ENCODE measurements at places on chromosomes 2 and 18.

- DNase-seq, result no peak
Observed at GRCh38 chr18:74714791-74715190, 117.1 kb downstream of the ZNF407 start.

- DNase-seq, result no peak
Observed at GRCh38 chr2:43010438-43011157, 215.8 kb downstream of the ZFP36L2 start.

- DNase-seq, result peak; percentile 41
Observed at GRCh38 chr2:218995972-218996711, 2.9 kb upstream of the CRYBA2 start.

DNA sequence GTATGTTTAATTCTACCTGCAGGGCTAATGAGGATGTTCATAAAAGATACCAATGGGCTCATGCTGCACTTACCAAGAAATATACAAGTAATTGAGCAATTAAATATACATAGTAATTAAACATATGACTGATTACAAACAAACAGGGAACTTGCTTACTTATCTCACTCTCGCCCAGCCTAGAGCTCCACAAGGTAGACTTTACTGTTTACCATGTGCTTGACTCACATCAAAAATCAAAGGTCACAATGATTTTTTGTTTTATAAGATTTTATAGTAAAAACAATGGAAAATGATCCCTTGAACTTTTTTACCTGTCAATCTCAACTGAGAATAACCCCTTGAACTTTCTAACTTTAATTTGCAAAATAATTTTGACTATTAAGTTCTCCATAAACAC, 1395.1 kb downstream of the SUCLG1 start:
- no peak for DNase-seq

DNA sequence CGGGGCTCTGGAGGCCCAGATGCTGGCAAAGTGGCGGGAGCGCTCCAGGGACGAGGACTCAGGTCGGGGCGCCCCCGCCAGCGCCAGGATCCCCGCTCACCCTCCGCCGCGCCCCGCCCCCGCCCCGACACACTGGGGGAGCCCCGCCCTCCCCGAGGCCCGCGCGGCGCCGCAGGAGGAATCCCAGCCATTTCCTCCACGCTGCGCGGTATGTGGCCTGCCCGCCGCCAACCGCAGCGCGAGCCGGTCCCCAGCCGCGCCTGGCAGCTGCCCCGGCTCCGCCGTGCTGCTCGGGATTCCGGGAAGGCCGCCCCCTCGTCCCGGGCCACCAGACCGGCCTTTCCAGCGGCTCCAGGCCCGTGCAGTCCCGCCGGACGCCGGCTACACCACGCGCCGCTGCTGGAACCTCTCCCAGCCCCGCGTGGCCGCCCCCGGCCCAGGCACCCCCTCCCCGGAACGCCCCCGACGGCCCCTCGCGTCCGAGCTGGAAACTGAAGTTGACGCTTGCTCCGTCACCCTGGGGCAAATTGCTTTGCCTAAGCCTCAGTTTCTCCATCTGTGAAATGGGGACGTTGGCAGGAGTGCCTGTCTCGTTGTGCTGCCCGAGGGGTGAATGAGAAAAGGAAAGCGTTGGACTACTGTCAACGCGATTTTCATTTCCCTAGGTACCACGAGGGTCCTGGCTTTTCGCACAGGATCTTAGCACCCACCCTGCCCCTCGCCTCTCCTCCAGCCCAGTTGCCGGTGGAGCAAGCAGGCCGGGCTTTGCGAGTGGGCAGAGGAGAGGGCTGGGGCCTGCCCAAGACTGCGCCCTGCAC, 53.6 kb downstream of the PKDCC start:
- DNase-seq, result no peak

DNA sequence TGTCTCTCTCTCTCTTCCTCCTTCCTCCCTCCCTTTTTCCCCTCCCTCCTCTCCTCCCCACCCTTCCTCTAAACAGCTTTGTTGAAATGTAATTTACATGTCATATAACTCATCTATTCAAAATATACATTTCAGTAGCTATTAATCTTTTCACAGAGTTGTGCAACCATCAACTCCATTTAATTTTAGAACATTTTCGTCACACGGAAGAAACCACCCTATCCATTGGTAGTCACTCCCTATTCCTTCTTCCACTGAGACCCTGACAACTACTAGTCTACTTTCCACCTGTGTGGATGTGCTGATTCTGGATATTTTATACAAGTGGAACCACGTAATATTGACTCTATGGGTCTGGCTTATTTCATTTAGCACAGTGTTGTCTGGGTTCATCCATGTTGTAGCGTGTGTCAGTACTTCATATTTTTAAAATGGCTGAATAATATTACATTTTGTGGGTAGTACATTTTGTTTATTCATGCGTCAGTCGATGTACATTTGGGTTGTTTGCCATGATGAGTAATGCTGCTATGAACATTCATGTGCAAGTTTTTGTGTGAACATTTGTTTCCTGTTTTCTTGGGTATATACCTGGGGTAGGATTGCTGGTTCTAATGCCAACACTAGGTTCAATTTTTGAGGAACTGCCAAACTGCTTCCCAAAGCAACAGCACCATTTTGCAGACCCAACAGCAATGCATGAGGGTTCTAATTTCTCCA, 100.1 kb upstream of the GCFC2 start:
- no peak for DNase-seq

- peak; percentile 37 for DNase-seq
Observed at GRCh38 chr18:68494802-68495581, 219.9 kb downstream of the TMX3 start.

- DNase-seq, result no peak
Observed at GRCh38 chr2:925309-925708, 25.3 kb upstream of the SNTG2 start.

GRCh38 chr18:62621546-62621945, 93.8 kb upstream of the PHLPP1 start:
- no peak for DNase-seq
